SK-N-SH (cell line): ENCODE measurements at places on chromosomes 2 and 18. TPM values are rescaled to one million over a fixed set of nuclear protein-coding genes. Genes with fewer than 3 reads are reported as not detected.

ONECUT2 gene
- 0.10 and 0.16 TPM in 2 replicates for polyA plus RNA-seq

UGT1A9 gene
- polyA plus RNA-seq: not detected in 2 replicates

TSPYL6 gene
- not detected in 2 replicates for polyA plus RNA-seq

BCL2 gene
- 1.2 and 1.5 TPM in 2 replicates for polyA plus RNA-seq

KCNF1 gene
- 0.16 and 0.23 TPM in 2 replicates for polyA plus RNA-seq

ZNF396 gene
- 0.41 and 0.76 TPM in 2 replicates for polyA plus RNA-seq

COL4A4 gene
- not detected in 2 replicates for polyA plus RNA-seq

PEX13 gene
- 10.3 and 12.4 TPM in 2 replicates for polyA plus RNA-seq

SLC35F5 gene
- 16.8 and 26.7 TPM in 2 replicates for polyA plus RNA-seq

LCLAT1 gene
- 6.9 and 7.3 TPM in 2 replicates for polyA plus RNA-seq

CLIP4 gene
- 12.7 and 20.7 TPM in 2 replicates for polyA plus RNA-seq

TWIST2 gene
- polyA plus RNA-seq: 10.2 and 19.5 TPM in 2 replicates

RAX gene
- not detected in 2 replicates for polyA plus RNA-seq

TRIM43 gene
- polyA plus RNA-seq: 0.23 and 0.39 TPM in 2 replicates

MFSD6 gene
- 15.1 and 15.9 TPM in 2 replicates for polyA plus RNA-seq

MDH1B gene
- 1.7 and 2.8 TPM in 2 replicates for polyA plus RNA-seq
